Bronchial epithelial cell (primary cell): ENCODE measurements at places on chromosomes 3 and 15.

DNA sequence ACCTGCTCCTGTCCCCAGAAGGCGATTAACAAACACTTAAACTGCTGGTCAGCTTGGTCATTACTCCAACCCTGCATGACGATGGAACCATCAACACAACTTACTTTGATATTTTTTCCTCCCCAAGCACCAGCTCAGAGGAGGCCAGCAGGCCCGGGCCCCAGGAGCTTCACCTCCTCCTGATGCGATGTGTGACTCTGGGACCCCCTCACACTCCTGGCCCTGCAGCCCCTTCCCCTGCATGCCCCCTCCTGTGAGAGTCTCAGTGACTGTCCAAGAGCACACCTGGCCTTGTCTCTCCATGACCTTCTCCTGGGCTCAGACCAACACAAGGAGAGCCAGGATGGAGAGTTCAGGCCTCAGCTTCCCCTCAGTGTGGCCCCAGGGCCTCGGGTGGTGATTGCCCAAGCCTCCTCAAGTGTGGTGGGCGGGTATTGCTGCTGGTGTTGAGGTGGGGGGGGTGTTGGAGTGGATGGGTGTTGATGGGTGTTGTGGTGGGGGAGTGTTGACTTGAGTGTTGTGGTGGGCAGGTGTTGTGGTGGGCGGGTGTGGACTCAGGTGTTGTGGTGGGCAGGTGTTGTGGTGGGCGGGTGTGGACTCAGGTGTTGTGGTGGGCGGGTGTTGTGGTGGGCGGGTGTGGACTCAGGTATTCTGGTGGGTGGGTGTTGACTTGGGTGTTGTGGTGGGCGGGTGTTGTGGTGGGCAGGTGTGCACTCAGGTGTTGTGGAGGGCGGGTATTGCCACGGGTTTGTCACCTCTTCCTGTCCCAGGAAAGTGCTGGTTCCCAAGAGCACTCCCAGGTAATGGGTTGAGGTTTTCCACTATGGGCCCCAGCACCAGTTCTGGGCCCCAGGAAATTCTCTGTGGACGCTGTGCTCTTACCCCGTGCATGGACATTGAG, 68.1 kb downstream of the TFRC start:
- DNase-seq: no peak

DNA sequence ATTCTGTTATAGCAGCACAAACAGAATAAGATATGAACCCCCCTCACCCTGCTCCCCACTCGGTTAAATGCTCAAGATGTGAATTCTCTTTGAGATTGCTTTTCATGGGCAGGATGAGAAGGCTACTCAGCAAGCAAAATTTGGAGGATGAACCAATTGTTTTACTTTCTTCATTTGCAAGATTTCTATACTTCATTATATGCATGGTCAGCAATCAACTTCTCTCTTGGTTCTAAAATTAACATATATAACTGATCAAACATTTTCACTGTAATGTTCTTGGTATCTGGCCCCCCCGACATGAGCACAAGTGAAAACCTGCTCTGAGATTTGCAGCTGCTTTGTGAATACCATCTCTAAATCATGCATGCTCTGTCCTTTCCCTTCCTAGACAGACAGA, 556.1 kb upstream of the MDFIC2 start:
- no peak for DNase-seq

DNA sequence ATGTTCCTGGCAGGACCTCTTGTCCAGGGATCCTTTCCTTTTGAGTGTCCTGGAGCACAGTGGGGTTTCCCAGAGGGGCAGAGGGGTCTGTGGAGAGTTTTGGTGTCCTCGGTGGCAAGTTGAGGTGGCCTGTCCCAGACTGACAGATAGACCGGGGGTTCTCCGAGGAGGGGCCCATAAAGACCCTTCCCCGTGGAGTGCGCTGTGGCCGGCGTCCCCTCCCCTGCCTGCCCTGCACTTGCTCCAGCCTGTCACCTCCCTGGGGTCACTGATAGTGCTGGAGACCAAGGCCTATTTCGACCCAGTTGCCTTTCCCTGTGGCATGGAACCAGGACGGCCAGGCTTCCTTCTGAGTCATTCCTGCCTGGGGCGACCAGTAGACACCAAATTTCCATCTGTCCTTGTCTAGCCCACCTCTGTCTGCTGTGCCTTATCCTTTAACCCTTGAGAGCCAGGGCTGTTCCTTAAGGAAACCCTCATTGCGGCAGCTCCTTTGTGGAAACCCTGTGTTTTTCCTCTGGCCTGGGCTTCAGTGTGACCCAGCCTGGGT, 2.9 kb downstream of the MUC4 start:
- DNase-seq: no peak

GRCh38 chr15:93302080-93302765, 213.2 kb upstream of the RGMA start:
- DNase-seq: no peak

DNA sequence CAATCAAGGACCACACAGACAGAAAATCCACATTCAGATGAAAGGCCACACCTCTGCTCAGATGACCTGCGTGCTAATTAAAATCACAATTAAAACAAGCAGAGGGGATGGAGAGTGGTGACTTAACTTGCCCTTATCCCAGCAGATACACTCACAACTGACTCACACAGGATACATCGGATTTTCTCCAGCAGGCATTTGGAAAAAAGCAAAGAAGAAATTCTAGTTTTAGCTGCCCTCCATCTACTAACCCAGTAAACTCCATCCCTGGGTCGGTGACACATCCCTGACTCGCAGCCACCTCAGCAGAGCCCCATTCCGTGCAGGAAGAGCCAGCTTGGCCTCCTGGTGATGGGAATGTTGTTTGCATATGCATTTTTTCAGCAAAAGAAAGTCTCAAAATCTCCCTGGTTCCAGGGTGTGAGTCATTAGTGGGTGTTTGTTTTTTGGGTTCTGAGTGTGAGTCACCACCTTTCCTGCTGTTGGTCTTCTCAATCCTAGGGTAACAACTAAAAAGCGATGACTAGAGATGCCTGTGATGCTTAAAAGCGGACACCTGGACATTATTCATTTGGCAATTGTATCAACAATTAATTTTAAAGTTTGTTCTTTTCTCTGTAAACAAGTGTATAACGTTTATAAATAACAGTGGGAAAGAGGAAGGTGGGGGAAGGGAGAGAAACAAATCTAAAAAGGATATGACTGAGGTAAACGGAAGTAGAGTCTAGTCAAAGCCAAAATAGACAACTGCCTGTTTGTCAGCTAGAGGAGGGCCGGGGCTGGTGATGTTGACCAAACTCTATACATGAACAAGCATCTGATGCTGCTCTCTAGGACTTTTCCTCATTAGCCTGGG, 49.8 kb upstream of the SLC4A7 start:
- peak; percentile 100 for DNase-seq

GRCh38 chr3:186472456-186473008, 71.6 kb downstream of the CRYGS start:
- no peak for DNase-seq
